ENCODE measurements at places on chromosomes 2 and 18.

GRCh38 chr2:27494944-27495554 is at the start of gene FNDC4:
Gene FNDC4 (minus strand): TSS chr2:27495200. CDS start chr2:27494679, 521 bp downstream.
- no peak for DNase-seq

GRCh38 chr2:71844967-71845366 is 302.7 kb downstream of the CYP26B1 start:
- no peak for DNase-seq

GRCh38 chr2:44543773-44544725 is 182.3 kb downstream of the CAMKMT start:
- no peak for DNase-seq

DNA sequence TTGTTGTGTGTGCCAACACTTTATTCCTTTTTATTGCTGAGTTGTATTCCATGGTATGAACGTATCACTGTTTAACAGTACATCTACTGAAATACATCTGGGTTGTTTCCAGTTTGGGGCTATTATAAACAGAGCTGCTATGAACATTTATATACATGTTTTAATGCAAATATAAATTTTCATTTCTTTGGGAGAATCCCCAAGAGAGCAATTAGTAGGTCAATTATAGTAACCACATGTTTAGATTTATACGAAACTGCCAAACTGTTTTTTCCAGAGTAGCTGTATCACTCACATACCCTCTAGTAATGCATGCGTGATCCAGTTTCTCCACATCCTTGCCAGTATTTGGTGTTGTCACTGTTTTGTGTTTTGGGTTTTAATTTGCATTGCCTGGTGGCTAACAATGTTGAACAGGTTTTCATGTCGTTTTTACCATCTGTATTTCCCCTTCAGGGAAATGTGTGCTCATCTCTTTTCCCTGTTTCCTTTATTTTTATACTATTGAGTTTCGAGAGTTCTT is 81.0 kb downstream of the TMEM131 start:
- DNase-seq, result no peak

- no peak for DNase-seq
These were observed 19.1 kb upstream of the MARCHF4 start for GRCh38 chr2:216391401-216391800.

GRCh38 chr2:66580166-66581049 is 145.5 kb downstream of the MEIS1 start:
- no peak for DNase-seq

- no peak for DNase-seq
These were observed 25.5 kb downstream of the MARCHF4 start for GRCh38 chr2:216346781-216347180.

- DNase-seq, result no peak
These were observed 73.5 kb upstream of the CCDC150 start for GRCh38 chr2:196565982-196566381.

DNA sequence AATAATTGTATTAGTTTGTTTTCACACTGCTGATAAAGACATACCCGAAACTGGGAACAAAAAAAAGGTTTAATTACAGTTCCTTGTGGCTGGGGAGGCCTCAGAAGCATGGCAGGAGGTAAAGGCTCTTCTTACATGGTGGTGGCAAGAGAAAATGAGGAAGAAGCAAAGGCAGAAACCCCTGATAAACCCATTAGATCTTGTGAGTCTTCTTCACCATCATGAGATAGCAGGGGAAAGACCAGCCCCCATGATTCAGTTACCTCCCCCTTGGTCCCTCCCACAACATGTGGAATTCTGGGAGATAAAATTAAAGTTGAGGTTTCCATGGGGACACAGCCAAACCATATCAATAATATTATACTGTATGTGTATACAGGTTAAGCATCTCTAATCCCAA is 73.3 kb upstream of the CABLES1 start:
- DNase-seq, result no peak

GRCh38 chr2:107466984-107467773 is 359.5 kb upstream of the RGPD4 start:
- DNase-seq, result no peak

DNA sequence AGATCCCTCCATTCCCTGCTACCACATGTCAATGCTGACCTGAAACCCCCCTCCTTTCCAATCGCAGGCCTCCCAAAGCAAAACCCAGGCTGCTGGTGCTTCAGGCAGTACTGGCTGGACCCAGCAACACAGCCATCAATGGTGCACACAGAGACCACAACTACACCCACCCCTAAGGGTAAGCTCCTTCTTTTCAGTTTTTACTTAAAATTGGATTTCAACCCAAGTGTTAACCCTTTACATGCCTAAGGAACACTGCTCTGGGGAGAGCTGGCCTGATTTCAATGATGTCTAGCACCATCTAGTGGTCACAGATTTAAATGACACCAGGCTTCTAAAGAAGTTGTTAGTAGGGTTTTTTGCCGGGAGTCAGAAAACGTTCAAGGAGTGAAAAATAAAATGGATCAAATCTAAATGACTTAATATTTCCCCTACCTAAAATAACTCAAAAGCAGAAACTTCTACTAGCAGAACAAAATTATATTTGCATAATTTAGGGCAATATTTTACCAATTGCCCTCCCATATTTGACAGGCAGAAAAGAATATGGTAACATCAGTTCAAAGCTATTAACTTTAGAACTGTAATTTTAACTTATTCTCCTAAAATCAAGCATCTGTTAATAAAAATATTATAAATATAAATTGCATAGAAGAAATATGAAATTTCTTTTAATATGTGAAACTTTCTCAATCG is 24.6 kb downstream of the FECH start:
- DNase-seq, result peak; percentile 43

GRCh38 chr18:7870266-7870665 is 303.1 kb downstream of the PTPRM start:
- no peak for DNase-seq

GRCh38 chr2:162217598-162217997 is 25.6 kb downstream of the FAP start:
- no peak for DNase-seq

DNA sequence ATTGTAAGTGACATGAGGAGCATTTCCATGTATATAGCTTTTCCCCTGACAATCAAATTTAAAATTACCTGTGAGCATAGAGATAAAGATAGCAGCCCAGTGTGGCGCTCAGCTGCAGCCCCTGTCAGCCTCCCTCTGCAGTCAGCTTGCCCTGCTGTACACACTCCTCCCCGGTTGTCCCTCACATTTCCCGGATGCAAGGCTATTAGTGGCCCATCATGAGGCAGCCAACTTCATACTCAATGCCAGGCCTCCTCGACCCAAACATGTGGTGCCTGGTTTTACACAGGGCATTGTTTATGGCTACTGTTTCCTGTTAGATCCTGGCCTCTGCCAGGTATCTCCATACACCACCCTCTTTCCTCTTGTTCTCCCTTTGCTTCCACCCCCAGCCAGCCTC is 116.1 kb upstream of the SH3BP4 start:
- DNase-seq, result no peak

DNA sequence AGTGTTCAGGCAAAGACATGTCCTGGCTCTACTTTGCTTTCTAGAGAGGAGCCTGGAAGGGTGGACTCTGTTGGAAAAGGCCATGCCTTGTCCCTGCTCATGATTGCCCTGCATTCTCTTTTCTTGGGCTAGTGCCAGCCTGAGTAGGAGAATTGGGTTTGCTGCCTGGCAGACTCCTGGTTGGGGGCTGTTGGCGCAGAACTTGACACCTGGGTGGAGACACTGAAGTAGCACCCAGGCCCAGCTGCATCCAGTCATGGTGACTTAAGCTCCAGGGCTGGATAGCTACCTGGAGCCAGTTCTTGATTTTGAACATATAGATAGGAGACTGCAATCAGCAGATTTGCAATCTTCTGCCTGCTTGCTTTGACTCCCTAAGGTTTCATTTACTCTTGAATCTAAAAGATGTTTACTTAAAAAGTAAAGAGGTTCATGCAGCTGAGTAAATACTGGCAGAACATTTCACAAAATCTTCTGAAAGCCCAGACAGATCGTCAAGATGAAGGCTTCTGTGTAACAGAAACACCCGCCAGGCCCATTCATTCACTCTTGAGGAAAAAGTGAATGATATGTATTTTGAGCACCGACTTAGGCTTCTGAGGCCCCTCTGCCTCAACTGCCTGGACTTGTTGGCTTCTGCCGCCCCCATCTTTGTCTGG is 38.0 kb upstream of the YWHAQ start:
- DNase-seq, result no peak

DNA sequence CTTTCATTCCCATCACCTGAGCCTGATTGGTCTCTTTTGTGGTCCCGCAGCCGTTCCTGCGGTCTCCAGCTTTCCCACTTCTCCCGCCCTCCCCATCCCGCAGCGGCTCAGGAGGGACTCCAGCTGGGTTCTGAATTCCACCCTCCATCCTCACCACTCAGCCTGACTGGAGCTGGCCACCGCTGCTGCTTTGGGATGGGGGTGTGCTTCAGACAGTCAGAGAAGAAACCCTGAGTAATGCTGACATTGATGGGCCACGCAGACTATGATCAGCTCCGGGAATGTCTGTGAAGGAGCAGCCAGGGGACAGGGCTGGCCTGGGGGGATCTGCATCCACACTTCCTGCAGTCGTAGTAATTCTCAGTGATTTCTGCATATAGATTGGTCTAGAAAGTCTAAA is 45.9 kb upstream of the TXNDC2 start:
- DNase-seq, result no peak

GRCh38 chr2:232634206-232635150 is 1.1 kb downstream of the EFHD1 start:
- no peak for DNase-seq

GRCh38 chr2:227033471-227034148 is 130.4 kb downstream of the COL4A4 start:
- DNase-seq, result peak; percentile 61

GRCh38 chr18:35890323-35890722 is 82.2 kb upstream of the RMP24 start:
- no peak for DNase-seq

- no peak for DNase-seq
These were observed 60.3 kb downstream of the LONRF2 start for GRCh38 chr2:100262046-100262445.

DNA sequence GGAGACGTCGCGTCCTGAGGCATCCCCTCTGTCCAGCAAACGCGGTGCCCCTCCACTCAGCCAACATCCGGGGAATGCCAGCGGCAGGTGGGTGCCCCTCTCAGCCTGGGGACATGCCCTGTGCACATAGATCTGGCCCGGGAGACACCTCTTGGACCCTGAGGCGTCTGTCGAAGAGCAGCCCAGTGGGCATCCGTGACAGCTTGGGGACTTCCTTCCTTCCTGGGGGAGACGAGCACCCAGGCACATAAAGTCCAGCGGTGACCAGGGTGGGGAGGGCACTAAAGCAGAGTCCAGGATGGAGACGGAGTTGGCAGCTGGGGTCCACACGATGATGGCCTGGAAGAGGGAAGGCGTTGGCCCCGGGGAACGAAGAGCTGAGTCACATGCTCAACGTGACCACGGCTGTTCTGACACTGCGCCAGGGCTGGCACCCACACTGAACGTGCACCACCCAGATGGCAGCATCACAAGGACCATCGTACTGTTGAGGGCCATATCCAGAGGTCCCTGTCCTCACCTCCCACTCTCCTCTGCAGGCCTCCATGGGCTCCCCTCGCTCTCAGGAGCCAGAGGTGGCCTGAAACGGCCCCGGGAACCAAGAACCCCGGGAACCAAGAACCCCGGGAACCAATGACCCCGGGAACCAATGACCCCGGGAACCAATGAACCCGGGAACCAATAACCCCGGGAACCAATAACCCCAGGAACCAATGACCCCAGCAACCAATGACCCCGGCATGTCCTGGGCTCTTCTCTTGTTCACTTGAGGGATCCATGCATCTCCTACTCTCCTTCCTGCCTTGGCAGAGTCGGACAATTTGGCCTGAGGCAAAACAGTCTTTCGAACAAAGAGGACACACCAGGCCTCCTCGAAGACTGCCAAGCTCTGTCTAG is 22.6 kb downstream of the HDAC4 start:
- DNase-seq, result no peak

DNA sequence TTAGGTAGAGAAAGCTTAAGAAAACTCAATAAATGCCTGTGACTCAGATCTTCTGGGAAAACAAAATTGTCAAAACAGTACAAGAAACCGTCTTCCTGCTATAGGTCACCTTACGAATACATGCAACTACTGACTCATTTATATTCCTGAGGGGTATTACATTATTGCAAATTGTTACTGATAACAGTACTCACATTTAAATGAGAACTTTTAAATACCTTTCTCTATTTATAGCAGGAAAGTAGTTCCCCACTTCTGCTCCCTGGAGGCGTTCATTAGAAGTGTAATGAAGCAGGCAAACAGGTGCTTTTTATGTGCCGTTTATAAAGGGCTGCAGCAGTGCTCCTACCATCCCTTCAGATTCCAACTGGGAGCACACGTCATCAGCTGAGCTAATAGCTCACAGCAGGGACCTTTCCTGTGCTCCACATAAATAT is 65.1 kb upstream of the RPRM start:
- DNase-seq, result no peak

DNA sequence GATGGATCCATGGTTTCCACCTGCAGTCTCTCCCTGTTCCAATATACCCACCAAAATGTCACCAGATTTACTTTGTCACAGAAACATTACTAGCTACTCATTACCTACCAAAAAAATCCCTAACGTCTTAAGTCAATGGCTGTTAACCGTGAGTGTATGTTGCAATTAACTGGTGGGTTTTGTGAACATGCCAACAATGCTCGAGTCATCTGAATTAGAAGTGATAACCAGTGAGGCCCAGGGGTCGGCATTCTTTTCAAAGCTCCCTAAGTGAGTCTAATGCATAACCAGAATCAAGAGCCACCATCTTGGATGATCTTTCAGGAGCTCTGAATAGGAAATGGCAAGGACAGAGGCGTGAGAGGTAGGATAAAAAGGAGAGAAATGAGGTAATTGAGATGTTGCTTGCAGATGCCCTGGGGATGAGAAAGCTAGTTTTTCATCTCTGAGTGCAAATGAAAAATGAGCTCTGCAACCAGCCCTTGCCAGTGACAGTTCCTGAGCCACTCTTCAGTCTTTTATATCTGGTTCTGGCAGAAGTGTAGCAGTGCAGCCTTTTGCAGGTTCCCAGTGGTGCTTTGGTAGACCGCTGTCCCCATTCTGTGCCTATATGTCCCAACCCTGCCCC is 130.0 kb upstream of the RND3 start:
- DNase-seq, result no peak

GRCh38 chr2:151855111-151855510 is 26.9 kb upstream of the ARL5A start:
- no peak for DNase-seq

DNA sequence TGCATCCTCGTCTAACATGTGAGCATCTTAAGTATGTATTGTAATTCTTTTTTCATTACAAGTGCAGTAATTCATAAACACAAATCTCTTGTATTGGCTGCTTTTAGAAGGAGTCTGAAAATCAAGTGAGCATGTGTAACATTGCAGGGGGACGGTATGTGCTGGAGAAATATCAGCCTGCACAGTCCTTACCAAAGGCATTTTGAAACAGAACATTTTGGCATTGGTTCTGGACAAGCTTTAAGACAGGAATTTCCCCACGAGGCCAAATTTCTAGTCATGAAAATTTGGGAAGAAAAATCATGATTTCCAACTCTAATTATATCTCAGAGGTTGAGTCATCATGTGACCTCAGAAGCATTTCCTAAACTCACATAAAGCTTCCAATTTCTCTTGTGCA is 24.7 kb upstream of the NRP2 start:
- DNase-seq, result no peak

Data from liver (tissue), 10 donors.